ENCODE measurements at places on chromosomes 11 and 22.
A peak's percentile ranks its signal among the peaks of the same experiment; 100 is the strongest.

DNA sequence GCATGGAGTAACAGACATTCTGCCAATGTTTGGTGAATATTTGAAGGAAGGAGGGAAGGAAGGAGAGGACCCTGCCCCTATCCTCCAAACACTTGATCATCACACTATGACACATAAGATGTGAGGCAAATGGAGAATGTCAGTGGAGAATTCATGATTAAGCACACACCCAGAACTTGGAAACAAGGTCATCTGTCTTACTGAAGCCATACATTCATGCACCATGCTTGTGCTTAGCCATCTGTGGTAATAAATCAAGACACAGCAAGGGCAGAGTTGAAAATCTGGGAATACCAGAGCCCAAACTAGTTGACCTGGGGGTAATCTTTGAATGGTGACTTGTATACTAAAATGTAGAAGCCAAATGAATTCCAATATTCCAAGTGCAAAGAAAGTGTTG is 7.9 kb upstream of the TIMP3 start:
- DNase-seq = no peak

GRCh38 chr22:46036558-46037408 is 59.8 kb upstream of the WNT7B start:
- peak; percentile 49 for DNase-seq

DNA sequence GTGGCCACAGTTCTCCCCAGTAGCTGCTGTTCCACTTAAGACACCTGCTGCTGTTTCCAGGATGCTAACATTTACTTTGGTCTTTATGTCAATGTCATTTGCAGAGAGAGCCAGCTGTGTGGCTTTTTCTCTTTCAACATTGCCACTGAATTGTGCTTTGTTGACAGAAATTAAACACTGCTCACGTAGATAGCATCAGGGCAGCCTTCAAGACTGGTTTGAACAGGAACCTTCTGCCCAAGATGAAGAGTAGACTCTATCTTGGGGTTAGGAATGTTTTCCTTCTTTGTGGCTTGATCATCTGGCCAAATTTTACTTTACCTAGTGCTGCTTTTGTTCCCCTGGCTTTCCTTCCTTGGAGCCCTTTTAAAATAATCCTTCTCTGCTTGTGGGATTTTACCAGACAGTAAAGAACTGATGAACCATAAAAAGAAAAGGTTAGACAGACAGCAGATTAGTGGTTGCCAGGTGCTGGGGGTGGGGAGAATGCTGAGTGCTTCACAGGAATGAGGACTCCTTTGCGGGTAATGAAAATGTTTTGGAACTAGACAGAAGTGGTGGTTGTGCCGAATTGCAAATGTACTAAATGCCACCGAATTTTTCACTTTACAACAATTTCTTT is 22.7 kb upstream of the XBP1 start:
- peak; percentile 66 for DNase-seq

- no peak for DNase-seq
Measured at GRCh38 chr11:2586793-2587131, 113.0 kb downstream of the KCNQ1OT1 start.

GRCh38 chr11:27973851-27974536 is 134.0 kb downstream of the KIF18A start:
- no peak for DNase-seq
